ENCODE measurements at places on chromosomes 2 and 18. TPM values are rescaled to one million over a fixed set of nuclear protein-coding genes. Genes with fewer than 3 reads are reported as not detected.

- no peak for DNase-seq
Observed at GRCh38 chr2:140359056-140359771, 1579.0 kb upstream of the NXPH2 start.

DNA sequence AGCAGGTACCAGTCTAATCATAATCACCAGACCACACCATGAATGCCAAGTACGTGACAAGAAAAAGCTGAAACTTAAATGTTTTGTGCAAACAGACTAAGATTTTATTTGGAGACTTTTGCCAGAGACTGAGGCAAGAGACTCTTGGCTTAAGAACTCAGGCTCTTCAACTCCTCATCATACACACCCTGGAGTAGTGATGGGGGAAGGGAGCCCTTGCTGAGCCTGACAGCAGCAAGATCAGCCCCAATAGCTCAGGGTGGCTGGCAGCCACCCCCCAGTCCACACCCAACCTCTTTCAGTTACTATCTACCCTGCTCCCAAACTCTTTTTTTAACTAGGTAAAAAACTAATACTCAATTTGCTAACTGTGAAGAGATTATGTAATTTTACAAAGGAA lies 114.8 kb downstream of the CCBE1 start:
- no peak for DNase-seq

DNA sequence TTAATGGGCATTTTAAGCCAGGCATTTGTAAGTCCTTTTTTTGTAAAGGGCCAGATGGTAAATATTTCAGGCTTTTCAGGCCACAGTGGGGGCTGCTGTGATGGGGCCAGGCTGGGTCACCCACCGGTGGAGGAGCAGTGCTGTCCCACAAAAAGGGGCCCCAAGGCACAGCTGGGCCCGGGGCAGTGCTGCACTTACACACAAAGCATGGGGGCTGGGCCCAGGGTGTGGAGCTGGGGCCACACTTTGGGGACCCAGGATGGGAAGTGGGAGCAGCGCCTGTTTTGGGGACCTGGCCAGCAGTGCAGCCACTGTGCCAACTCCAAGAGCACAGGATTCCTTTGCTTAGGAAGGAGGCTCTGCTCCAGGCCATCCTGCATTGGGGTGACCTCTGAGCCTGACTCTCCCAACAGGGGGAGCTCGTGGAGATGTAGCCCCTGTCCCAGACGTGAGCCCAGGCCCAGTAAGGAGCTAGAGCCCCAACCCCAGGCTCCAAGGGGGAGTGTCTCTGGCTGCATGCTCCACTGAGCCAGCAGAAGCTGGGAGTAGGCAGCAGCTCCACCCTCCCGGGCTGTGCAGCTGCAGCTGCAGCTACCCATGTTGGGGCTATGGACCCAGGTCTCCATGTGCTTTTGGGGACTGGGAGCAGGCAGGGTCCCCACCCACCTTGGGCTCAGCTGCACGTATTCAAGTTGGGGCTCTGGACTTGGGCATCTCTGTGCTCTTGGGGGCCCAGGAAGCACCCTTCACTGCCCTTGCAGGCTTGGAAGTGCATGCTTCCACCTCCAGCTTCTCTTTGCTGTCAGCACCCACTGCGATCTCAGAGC lies 1036.5 kb upstream of the CNTNAP5 start:
- DNase-seq: no peak

DPYSL5 gene
- total RNA-seq: 1.2 TPM

GPR155 gene
- 3.7 TPM for total RNA-seq

INHA gene
- total RNA-seq: 391 TPM

- DNase-seq: no peak
Observed at GRCh38 chr2:40435426-40436092, 16.3 kb downstream of the SLC8A1 start.

GRCh38 chr2:204365811-204366210 lies 179.5 kb upstream of the PARD3B start:
- no peak for DNase-seq

Data from prostate gland (tissue), 2 donors.